ENCODE measurements at places on chromosomes 2 and 18.
A peak's percentile ranks its signal among the peaks of the same experiment; 100 is the strongest.

DNA sequence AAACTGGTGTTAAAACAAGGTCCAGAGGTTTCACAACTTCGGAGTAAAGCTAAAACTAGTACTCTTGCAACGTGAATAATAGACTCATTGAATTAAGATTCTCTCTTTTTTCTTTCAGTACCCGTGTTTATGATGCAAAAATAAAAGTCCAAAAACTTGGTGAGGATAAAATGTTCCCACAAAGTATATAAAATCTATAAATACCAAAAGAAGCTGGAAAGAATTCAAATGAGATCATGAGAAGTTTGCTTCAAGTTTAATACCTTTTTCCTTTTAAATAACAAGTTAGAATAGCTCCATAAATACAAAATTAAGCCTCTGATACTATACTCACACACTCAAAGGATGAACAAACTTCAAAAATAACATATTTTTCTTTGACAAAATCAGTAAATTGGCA is 34.0 kb downstream of the METTL4 start:
- DNase-seq = no peak

GRCh38 chr18:37845498-37845897 is 279.9 kb upstream of the CELF4 start:
- DNase-seq = no peak

DNA sequence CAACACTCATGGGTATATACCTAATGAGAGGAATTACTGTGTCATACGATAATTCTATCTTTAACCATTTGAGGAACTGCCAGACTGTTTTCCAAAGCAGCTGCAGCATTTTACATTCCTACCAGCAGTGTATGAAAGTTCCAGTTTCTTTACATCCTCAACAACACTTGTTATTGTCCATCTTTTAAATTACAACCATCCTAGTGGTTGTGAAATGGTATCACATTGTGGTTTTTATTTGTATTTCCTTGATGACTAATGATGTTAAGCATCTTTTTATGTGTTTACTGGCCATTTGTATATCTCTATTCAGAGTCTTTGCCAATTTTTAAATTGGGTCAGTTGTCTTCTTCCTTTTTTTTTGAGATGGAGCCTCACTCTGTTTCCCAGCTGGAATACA is 4.0 kb upstream of the CKAP2L start:
- DNase-seq = peak; percentile 26

DNA sequence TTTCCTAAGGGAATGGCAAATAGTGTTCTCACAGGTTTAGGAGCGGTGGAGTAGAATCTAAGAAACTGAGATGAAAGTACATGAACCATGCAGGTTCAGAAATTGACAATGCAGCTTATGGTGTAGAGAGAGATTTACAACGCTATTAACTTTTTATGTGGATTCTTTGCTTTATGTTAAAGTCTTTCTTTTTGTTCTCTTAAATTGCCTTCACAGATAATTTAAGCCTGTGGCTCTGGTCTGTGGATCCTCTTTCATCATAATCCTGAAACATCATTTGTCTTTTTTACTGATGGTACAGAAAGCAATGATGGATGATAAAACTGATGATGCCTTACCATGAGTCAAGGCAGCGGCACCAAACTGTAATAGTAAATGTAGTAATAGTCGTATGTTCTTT is 30.3 kb downstream of the SOCS6 start:
- no peak for DNase-seq
